Activated T-helper 17 cell treated with anti-CD3 and anti-CD28 coated beads, Interleukin-2, amount 50 U/mL, for 72 hours (primary cell): ENCODE measurements at places on chromosomes 1 and 21. TPM values are rescaled to one million over a fixed set of nuclear protein-coding genes. Genes with fewer than 3 reads are reported as not detected.

SLC9C2 gene
- not detected for total RNA-seq

REN gene
- total RNA-seq = not detected

DNA sequence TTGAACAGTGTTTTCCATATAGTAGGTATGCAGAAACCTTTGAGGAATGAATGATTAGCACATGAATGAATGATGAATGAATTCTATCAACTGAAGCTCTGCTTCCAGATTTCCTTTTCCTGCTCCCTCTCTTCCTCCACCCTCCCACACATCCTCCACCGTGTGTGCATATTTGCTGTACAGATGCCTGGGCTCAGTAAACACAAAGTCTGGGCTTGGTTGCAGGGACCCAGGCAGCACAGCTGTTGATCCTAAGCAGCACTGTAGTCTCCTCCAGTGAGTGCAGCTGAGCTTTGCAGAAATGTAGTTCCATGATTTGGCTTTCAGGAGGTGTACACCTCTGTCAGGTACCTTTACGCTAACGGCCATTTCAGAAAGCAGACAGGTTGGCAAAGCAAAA, 611.7 kb downstream of the NUF2 start:
- no peak for ATAC-seq
- no peaks in the 10 kb centered on the region for H3K36me3 ChIP-seq
- no peak overlapping the region for H3K27ac ChIP-seq
- H3K27me3 ChIP-seq = no peaks in the 10 kb centered on the region
- H3K4me1 ChIP-seq = no peaks in the 10 kb centered on the region

DNA sequence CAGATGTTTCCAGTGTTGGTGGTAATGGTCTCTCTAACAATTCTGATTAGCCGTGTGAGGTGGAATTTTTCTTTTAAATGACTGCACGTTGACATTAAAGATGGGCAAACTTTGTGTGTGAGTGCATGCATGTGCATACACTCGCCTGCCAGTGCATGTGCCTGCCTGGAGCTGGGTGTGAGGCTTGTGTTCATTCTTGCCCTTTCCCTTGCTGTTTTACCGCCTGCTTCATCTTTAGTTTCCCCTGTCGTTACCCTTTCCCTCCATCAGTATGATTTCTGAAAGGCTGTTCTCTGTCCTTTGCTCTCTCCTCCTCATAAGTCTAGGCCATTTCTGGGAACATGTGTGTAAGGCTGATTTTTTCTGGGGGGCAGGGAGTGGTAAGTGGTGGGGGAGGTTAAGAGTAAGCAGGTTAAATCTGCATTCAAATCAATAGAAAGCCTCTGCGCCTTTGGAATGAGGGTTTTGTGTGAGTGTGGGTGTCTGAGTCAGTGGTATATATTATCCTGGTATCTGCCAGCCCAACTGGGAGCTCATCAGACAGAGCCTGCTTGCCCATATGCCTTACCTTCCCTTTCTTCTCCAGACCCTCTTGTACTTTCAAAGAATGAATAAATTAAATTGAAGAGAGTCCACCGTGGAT, 112.5 kb downstream of the PBX1 start:
- H3K27ac ChIP-seq = no peak overlapping the region
- H3K27me3 ChIP-seq = no peaks in the 10 kb centered on the region
- no peak overlapping the region for H3K4me3 ChIP-seq
- no peaks in the 10 kb centered on the region for H3K36me3 ChIP-seq
- H3K4me1 ChIP-seq = no peaks in the 10 kb centered on the region
- no peak for ATAC-seq

DNA sequence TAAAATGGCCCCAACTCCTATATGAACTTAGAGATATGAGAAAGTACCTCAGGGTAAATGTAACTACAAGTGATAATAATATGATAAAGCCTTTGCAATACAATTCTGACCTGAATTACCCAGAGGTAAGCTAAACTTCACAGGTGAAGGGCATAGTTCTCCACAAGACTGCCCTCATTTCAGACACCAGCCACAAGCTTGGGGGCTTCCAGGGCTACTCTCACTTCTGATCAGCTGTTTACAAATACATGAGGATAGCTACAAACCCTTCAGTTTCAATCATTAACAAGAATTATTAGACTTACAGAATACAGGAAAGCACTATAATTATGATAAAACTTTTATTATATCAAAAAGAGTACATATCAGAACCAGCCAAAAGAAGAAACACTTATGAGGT, 18.7 kb upstream of the DPH5 start:
- no peak for ATAC-seq
- H3K27me3 ChIP-seq = no peaks in the 10 kb centered on the region
- H3K4me1 ChIP-seq = peaks cover 4% of the 10 kb centered on the region
- no peak overlapping the region for H3K27ac ChIP-seq
- peaks cover 28% of the 10 kb centered on the region for H3K36me3 ChIP-seq
- H3K4me3 ChIP-seq = no peak overlapping the region

DNA sequence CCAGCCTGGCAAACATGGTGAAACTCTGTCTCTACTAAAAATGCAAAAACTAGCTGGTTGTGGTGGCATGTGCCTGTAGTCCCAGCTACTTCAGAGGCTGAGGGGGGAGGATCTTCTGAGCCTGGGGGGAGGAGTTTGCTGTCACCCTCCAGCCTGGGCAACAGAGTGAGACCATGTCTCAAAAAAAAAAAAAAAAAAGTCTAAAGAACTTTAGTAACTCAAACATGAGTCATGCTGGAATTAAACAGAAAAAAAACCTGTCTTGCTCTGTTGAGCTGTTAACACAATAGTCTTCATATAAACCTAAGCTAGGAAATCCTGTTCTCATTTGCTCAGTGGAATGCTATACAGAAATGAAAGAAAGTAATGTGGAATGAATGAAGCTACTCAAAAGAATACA, 16.7 kb upstream of the DISP1 start:
- peaks cover 5% of the 10 kb centered on the region for H3K27me3 ChIP-seq
- no peaks in the 10 kb centered on the region for H3K36me3 ChIP-seq
- no peak overlapping the region for H3K4me3 ChIP-seq
- no peak for ATAC-seq
- H3K4me1 ChIP-seq = no peaks in the 10 kb centered on the region
